ENCODE measurements at places on chromosomes 2 and 18. TPM values are rescaled to one million over a fixed set of nuclear protein-coding genes. Genes with fewer than 3 reads are reported as not detected.

The SEPTIN10 gene
- total RNA-seq = 132 TPM

The ACOXL gene
- not detected for total RNA-seq

The ADD2 gene
- 2.4 TPM for total RNA-seq

DNA sequence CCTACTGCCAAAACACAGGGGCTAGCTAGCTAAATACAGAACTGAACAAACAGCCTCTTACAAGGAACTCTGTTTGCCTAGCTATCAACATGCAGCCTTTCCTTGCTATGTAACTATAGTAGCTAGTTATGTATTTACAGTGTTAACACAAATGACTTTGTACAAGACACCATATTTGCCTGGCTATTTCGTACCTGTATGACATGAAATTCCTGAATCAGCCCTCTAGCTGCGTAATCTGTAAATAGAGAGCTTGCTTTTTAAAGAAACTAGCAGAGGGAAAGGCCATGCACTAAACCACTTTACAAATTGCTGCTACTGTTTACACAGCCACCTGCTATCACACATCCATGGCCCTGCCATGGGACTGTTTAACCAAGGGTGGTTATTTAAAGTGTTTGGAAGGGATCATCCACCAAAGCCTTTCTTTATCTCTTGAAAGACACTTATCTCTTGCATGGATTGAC is 248.7 kb downstream of the TFCP2L1 start:
- no peak overlapping the region for H3K27ac ChIP-seq
- H3K36me3 ChIP-seq = no peaks in the 10 kb centered on the region
- H3K4me3 ChIP-seq = no peak overlapping the region
- H3K27me3 ChIP-seq = no peaks in the 10 kb centered on the region

DNA sequence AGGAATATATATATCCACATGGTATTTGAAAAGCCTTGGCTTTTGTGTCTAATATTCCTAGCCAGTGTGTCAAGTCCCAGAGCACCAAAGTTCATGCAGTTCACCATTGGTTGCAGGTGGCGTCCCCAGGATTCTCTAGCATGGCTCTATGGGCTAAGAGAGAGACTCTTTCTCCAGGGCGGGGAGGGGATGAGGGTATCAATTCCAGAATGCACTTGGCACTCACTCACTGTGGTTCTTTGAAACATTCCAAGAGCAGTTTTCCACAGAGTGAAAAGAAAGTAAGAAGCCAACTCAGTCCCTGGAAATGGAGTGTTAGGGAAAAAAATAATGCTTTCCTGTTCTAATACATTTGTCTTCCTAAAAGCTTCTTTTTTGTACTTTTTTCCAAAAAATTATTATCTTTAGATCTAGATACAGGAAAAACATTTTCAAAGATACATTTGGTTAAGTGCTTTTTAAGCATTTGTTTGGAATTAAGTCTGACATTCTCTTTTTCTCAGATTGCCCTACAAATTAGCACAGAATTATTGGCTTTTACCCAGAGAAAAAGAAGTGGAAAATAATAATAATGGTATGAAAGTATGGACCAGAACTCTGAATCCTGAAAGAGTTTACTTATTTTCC is 239.9 kb downstream of the PAX3 start:
- no peak overlapping the region for H3K27ac ChIP-seq
- H3K4me1 ChIP-seq = no peaks in the 10 kb centered on the region
- no peaks in the 10 kb centered on the region for H3K36me3 ChIP-seq
- H3K27me3 ChIP-seq = no peaks in the 10 kb centered on the region
- no peak overlapping the region for H3K4me3 ChIP-seq

- no peak for DNase-seq
- H3K4me3 ChIP-seq = no peak overlapping the region
- H3K36me3 ChIP-seq = no peaks in the 10 kb centered on the region
- no peaks in the 10 kb centered on the region for H3K27me3 ChIP-seq
Observed at GRCh38 chr2:84841577-84841976, 39.3 kb downstream of the TRABD2A start.

Measured in esophagus squamous epithelium (tissue), 5 donors.